Gastrocnemius medialis (tissue), 4 donors: ENCODE measurements at places on chromosomes 3 and 15. TPM values are rescaled to one million over a fixed set of nuclear protein-coding genes. Genes with fewer than 3 reads are reported as not detected.

GRCh38 chr15:28881600-28881999 lies 4.2 kb upstream of the APBA2 start:
- DNase-seq, result no peak

RTP4 gene
- 0.87 TPM for total RNA-seq

- DNase-seq, result no peak
Observed at GRCh38 chr3:70543493-70543892, 231.1 kb upstream of the MDFIC2 start.

DNA sequence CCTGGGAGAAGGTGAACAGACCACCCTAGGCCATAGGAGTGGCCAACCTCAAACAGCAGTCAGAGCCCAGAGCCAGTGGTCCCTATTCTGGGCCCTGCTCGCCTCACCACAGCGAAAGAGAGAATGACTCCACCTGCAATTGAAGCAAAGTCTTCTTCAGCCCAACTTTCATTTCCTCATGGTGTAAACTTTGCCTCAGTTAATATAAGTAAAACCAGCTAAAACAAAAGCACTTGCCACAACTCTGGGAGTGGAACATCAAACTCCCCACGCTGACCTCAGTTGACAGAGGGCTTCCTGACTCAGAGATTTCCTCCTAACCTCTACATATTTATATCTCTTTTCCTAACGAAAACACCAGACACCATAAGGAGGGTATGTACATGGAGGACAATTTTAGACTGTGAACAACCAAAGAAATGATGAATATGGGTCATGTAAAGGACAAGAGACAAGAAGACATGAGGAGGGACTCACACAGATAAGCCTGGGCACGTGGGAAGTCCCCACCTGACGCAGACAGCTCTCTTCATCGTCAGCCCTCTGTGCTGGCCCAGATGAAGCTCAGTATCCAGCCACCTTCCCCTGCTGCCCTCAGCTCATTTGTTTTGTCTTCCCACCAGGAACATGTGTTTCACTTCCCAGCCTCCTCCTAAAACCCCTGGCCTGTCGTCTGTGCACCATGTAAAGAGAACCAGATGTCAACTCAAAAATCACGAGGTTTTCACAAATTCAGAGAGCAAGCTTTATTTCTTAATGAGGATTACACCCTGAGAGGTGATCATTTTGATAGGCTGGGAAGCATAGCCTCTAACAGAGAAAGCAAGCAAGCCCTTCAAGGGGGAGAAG lies 140.9 kb downstream of the KCNMB2 start:
- DNase-seq, result no peak

GRCh38 chr15:92430069-92430440 lies 36.4 kb downstream of the ST8SIA2 start:
- no peak for DNase-seq

DNA sequence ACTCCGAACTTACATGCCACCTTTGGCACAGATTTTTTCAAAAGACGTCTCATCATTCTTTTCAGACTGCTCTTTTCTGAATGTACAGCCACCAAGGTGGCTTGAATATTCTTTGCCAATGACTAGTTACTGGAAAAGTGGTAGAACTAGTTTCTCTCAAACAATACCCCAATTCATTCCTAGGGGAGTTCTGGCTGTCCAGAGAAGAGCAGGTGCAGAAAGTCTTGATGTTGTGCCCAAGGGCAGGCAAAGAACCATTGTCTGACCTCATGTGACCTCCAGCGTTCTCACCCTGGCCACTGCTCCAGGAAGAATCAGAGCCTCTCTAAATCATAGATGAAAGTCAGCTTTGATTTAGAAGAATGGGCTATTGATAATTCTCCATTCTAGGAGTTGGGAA lies 5.5 kb downstream of the LMOD3 start:
- DNase-seq, result peak; percentile 66

DNA sequence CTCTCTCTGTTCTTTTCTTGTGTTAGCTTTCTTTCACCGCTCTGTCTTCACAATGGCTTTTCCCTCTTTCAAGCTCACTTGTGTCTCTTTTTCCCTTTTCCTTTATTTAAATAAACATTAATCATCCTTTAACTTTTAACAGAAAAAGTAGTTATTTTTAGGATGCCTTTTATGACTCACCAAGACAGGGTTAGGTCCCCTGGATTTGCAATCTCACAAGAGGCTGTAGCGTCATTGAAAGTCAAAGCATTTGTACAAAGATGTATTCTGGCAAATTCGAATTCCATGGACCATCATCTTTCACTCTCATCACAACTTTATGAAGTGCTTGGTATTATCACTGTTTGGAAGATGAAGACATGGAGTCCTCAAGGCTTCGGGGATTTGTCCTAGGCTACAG lies 34.8 kb upstream of the MCTP2 start:
- DNase-seq, result no peak

EFCAB12 gene
- not detected for total RNA-seq

- DNase-seq, result no peak
Observed at GRCh38 chr3:113654851-113655250, 41.6 kb downstream of the USF3 start.

DNA sequence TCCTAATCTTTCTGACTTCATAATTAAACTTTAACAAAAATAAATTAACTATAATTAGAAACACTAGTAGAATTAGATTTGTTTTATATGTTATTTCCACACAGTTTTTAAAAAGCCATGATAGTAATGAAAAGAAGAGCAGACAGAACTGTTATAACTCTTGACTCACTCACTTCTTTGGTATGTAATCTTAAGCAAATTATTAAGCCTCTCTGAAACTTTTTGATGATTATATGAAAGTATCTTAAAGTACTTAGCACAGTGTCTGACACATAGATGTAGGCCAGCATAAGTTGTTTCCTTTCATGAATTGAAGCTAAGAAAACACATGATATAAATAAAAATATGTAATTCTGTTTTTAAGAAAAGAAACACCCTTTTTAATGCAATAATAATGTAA lies 123.6 kb upstream of the MLF1 start:
- DNase-seq, result no peak

DGKG gene
- total RNA-seq, result 11.2 TPM

PLA2G4D gene
- total RNA-seq, result not detected

DNA sequence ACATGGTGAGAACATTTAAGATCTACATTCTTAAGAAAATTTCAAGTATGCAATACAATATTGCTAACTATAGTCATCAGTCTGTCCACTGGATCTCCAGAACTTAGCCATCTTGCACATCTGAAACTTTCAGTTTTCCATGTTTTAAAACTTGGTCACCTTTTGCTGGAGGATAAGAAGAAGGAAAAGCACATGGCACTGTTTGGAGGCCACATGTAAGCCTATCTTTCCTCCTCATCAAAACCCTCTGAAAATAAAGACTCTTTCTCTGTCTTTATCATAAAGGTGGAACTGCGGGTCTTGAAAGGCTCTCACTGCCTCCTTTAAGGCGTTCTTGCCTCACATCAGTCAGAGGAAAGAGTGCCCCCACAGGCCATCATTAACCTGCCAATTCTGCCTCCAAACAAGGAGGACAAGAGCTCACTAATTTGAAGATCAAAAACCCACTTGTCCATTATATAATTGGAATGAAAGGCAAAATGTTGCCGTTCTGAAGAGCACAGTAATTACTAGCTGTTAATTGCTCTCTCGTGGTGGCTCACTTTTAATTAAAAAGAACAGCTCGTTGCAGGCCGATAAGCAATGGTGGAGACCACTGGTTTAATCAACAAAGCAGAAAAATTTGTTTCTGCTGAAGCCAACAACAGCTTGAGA lies 157.8 kb downstream of the MECOM start:
- no peak for DNase-seq

BCL6 gene
- total RNA-seq, result 338 TPM

DNASE1L3 gene
- total RNA-seq, result 0.29 TPM

- DNase-seq, result no peak
Observed at GRCh38 chr3:89533275-89533674, 425.9 kb downstream of the EPHA3 start.

DNA sequence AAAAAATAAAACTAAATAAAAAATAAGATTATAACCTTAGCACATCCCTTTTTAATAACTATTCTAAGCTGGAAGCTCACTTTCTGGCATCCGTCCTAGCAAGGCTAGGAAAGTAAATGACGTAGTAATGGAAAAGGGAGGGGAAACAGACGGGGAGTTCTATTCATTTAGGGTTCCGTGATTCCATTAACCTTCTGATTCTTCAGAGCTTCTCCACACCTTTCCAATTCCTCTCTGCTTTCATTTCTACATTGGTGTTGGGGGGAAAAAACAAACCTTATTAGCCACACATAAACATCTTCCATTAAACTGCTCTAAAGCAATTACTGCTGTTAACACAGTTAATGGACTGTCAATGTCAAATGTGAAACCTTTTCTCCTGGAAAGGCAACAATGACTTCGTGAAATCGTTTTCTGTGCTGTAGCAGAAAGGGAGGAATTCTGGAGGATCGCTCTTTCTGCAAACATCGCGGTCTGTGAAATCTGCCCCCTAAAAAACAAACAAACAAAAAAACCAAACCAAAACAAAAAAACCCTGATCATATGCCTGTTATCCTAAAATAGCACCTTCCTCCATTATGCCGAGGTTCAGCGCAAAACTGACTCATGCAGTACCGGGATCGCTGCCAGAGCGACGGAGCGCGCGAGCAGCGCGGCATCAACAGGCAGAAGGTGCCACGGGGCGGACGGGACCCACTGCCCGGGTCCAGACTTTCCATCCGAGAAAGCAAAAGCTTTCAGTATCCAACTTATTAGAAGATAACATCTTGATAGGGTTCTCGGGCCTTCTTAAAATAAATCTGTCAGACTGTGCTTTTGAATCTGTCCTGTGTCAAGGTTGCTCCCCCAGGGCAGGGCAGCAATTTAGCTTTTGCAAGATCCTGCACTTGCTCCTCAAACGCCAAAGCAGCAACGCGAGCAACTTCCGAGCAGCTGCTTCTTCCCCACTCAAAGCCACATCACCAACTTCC lies 156.2 kb downstream of the FGF12 start:
- peak; percentile 55 for DNase-seq

DNA sequence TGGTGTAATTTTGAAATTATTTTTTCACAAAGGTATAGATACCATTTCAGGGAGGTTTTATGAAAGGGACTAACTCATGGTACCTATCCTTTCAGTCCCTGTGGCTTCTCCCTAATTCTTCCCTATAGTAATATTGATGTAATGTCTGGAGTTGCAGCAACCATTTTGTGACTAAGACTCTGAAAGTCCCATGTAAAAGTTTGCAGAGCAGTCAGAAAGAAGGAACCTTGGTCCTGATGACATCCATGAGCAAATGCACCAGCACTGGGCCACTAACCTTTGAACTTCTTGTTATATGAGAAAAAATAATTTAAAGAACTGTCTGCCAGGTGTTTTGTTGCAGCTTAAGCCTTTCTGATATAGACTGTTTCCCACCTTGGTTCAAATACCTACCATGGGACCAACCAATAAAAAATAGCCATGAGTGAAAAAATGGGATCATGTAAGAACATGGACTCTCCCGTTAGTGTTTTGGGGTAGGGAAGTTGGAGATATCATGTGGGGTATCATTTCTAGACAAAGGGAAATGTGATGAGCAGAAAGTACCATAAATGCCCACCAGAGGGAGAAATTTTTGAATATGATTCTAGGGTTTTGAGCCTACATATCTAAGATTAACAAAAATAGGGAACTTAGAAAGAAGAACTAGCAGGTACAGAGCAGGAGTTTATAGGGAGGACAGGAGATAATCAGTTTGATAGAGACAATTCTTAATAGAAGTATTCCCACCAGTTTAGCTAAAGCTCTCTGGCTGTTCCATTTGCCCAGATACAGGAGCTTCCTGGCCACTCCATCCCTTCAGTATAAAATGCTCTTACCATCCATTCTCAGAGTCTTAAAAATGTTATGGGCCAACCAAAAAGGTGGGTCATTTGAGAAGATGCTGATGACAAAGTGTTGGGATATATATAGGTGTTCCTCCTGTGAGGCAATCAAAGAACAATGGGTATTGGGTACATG lies 3.4 kb upstream of the CPOX start:
- no peak for DNase-seq

TTC21A gene
- 0.53 TPM for total RNA-seq

KIF15 gene
- total RNA-seq, result 0.47 TPM

GRCh38 chr15:77832874-77833273 lies 200.2 kb upstream of the LINGO1 start:
- DNase-seq, result no peak

CIB2 gene
- 7.0 TPM for total RNA-seq

DNA sequence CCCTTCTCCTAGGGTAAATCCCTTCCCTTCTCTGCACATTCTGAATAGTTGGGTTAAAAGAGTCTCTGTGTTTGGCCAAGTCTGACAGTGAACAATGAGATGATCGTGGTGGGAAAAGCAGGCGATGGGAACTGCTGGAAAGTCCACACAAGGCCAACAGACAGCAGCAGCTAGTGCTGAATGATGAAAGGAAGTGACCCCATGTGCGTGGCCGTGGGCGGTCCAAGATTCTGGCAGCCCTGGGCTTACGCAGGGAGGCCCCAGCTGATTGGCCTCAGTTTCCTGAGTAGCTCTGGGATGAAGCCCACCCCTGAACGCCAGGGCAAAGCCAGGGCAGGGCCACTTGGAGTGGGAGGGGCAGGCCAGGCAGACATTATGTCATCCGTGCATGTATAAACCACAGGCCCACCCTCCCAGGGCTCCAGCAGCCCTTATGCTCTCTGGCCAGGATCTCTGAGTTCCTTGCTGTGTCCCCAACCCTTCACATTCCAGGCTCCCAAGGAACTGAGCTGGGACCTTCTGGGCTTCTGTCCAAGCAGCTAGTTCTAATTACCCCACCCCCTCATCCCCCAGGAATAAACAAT lies 57.8 kb downstream of the CDC25A start:
- DNase-seq, result peak; percentile 45

DNA sequence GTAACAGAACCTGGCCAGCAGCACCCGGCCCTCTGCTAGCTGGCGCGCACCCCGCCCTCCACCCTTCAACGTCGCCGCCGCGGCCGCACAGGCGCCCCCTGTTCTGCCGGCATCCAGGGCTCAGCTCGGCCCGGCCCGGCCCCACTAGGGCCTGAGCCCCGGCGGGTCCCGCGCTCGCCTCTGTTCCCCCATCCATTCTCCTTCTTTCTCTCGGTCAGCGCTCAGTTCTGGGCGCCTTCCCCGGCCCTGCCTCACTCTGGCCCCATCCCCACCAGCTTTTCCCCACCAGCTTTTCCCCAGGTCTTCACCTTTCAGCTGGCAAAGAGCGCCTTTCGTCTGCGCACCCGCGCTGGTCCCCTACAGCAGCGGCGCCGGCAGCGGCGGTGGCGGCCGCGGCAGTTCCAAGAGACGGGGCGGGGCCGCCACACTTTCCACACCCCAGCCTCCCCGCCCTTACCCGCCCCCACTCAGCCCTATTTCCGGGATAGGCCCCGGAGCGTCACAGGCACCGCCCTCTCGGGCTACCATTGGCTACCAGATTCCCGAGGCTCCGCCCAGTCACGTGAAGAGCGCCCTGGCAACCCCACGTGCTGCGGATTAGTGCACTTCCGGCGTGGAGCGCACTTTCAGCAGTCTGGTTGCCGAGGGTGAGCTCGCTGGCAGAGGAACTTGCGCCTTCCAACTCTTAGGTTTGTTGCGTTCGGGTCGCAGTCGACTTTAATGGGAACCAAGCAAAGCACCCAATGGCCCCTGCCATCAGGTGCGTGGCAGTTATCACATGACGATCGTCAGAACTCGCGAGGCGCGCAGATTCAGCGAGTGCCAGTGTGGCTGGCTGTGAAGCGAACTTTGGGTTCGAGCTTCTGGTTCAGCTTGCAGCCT lies at the start of gene EIF5A2:
EIF5A2 (minus strand) TSS at position 403 of the 882 bp plus-strand sequence. CDS start 831 bp downstream, outside the sequence.
- DNase-seq, result peak; percentile 73
